Right forelimb (tissue), 1 donor: ENCODE measurements at places on chromosomes 2 and 18.
A peak's percentile ranks its signal among the peaks of the same experiment; 100 is the strongest.

GRCh38 chr18:57353940-57354461, 1.6 kb downstream of the ST8SIA3 start:
- DNase-seq, result peak; percentile 79

DNA sequence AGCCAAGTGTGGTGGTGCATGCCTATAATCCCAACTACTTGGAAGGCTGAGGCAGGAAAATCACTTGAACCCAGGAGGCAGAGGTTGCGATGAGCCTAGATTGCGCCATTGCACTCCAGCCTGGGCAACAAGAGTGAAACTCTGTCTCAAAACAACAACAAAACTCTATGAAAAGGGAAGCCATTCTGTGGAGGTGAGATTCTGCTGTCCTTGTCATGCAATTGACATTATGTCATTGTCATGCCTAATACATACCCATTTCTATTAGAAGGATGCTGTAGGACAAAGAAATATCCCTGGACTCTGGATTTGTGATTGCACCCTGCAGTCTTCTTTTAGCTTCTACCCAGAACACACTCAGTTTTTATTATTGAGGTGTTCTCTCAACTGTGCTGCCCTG, 8.6 kb downstream of the RASGRP3 start:
- no peak for DNase-seq

- peak; percentile 82 for DNase-seq
Measured at GRCh38 chr2:119431155-119431975, at the start of gene TMEM37. TMEM37 (plus strand) TSS chr2:119431854; CDS start chr2:119431904, 50 bp downstream.

GRCh38 chr2:154350911-154351310, 347.6 kb upstream of the KCNJ3 start:
- DNase-seq, result no peak

DNA sequence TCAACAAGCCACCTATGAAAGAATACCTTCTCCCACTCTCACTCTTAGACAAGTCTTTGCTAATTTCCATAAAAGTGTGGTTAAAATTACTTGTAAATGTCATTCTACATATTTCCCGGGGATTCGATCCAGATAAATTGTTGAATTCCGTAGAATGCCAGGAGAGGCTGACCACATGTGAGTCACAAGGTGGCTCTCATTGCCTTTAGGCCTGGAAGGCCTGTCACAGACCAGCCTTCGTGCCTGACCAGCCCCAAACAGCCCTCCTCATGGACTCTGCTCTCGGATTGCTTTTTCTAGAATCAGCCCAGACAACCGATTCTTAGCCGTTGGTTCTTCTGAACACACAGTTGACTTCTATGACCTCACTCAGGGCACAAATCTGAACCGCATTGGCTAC, 86.0 kb downstream of the RTN4 start:
- DNase-seq, result no peak

GRCh38 chr2:189849550-189849949, 65.3 kb downstream of the PMS1 start:
- DNase-seq, result no peak

DNA sequence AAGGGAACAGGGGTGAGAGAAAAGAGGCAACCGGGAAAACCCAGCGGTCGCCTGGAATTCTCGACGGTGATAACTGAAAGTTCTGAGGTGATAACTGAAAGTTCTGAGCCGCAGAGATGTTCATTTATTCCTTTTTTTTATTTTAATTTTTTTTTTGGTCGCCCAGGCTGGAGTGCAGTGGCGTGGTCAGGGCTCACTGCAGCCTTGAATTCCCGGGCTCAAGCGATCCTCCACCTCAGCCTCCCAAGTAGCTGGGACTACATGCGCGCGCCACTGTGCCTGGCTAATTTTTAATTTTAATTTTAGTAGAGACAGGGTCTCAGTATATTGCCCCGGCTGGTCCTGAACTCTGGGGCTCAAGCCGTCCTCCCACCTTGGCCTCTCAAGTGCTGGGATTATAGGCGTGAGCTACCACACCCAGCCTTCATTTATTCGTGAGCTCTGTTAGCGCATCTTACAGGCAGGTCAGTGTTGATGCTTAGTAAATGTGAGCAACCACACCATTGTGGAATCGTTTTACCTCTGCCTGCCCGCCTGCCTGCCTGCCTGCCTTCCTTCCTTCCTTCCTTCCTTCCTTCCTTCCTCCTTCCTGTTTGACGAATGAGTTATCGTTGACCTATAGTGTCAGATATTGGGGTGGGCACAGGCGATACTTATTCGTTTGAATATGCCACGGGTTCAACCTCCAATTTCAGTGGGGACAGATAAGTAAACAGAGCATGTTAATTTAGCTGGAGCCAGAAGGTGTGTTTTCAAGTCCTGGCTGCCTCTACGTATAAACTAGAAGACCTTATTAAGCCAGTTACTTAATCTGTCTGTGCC, 557 bp upstream of the E2F6 start:
- peak; percentile 50 for DNase-seq

DNA sequence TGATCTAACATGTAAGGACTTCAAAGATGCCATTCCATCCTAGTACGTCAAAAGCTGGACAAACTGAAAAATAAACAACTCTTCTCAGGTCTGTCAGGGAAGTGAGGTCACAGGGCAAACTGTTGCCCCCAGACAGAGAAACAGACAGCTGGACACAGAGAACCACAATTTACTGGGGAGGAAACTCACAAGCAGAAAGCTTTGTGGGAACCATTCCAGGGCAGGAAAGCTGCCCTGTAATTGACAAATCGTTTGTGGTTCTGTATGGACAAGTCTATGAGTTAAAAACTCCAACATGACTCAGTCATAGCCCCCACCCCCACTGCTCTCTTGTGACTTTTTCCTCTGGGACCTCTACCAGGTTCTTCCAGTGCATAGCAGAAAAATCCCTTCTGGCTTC, 28.4 kb downstream of the MCEE start:
- no peak for DNase-seq

GRCh38 chr2:102050854-102051391, 59.2 kb downstream of the IL1R2 start:
- peak; percentile 92 for DNase-seq

DNA sequence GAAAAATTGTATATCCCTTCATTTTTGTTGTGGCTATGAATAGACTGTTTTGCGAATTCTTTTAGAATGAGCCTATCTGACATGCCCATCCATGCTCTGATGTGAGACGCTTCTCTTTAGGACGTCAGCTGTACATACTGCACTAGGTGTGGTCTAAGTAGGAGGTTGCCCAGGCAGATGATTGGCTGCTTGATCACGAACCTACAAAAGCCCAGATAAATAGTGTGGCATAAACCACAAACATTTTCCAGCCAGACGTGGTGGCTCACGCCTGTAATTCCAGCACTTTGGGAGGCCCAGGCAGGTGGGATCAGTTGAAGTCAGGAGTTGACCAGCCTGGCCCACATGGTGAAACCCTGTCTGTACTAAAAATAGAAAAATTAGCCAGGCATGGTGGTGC, 251.8 kb downstream of the AGAP1 start:
- DNase-seq, result no peak

DNA sequence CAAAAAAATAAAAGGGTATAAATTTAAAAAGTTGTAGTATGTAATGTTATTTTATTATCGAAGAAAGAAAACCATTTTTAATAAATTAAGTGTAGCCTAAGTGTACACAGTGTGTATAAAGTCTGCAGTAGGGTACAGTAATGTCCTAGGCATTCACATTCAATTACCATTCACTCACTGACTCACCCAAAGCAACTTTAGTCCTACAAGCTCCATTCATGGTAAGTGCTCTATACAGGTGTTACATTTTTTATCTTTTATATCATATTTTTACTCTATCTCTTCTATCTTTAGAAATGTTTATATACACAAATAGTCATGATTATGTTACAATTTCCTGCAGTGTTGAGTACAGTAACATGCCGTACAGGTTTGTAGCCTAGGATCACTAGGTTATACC, 59.5 kb downstream of the RABL2A start:
- no peak for DNase-seq

DNA sequence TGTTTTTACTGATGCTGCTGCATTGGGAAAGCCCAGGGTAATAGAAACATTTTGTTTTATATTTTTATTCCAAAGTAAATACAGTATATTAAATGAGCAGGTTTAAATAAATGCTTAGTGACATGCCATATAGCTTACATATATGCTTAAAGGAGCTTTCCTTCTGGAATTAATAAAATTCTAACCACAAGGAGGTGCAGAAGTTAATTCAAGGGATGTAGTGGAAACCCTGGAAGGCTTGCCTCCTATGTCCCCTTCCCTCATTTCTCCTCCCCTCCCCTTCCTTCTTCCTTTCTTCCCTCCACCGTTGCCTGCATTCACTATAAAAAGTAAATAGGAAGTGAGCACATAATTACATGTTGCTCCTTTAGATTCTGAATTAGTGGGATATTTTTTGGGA, 96.3 kb downstream of the UBE2E3 start:
- DNase-seq, result no peak

- no peak for DNase-seq
Measured at GRCh38 chr2:22600156-22600555, 784.8 kb upstream of the KLHL29 start.

- DNase-seq, result no peak
Measured at GRCh38 chr18:70781860-70782453, 493.1 kb downstream of the SOCS6 start.

- no peak for DNase-seq
Measured at GRCh38 chr18:8904316-8904715, 198.2 kb upstream of the NDUFV2 start.

GRCh38 chr2:20481798-20482405, 35.0 kb downstream of the RHOB start:
- no peak for DNase-seq

- no peak for DNase-seq
Measured at GRCh38 chr18:8851659-8852058, 146.3 kb downstream of the MTCL1 start.

- DNase-seq, result no peak
Measured at GRCh38 chr2:37558623-37559022, 112.8 kb downstream of the CDC42EP3 start.

DNA sequence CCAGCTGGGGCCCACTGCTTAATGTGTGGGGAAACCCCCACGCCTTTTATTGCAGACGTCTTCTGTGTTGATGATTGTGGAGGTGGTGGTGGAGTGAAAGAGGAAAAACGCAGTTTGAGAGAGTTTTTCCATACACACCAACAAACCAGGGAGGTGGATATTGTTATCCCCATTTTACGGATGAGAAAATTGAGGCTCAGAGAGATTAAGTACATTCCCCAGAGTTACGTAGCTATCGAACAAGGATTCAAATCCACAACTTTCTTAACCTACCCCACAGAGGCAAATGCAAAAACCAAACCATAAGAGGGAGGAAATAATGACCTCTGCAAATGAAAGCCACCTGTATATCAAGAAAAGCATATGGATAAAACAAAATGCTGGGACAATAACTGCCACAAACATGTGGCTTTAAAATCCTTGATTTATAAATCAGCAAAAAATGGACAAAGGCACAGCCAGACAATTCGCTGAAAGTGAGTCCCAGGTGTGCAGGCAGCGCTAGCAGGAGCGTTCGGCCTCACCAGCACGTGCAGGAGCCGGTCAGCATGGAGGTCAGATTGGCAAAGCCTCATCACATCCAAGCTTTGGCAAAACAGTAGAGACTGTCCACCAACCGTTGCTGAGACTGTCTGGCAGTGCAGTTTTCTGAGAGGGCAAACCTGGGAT, 12.6 kb upstream of the RAB17 start:
- DNase-seq, result no peak

GRCh38 chr2:230976671-230977171, 19.2 kb upstream of the SPATA3 start:
- DNase-seq, result no peak

GRCh38 chr18:5534845-5535244, 9.0 kb downstream of the EPB41L3 start:
- no peak for DNase-seq

- no peak for DNase-seq
Measured at GRCh38 chr2:30336978-30337841, 105.9 kb downstream of the LBH start.

DNA sequence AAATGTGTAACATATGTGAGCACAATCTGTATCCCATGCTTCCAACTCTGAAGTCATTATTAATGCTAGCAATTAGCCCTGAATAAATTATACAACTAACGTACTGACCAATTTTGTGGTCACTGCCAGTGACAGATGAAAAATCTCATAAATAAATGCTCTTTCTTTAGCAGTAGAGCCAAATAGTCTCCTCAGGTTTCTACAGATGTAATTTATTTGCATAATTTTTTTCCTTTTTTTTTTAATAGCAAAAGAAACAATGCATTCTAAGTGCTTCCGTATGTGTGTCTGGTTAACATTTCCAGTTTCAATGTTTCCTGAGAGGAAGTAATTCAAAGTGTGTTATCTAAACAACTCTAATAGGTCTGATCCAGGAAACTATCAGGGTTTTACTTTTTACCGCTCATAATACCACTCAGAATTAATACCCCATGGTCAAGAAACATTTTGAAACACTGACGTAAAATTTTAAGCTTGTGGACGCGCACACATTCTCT, 108.4 kb downstream of the MEP1B start:
- no peak for DNase-seq

- DNase-seq, result no peak
Measured at GRCh38 chr18:2618009-2618408, 37.5 kb upstream of the SMCHD1 start.

DNA sequence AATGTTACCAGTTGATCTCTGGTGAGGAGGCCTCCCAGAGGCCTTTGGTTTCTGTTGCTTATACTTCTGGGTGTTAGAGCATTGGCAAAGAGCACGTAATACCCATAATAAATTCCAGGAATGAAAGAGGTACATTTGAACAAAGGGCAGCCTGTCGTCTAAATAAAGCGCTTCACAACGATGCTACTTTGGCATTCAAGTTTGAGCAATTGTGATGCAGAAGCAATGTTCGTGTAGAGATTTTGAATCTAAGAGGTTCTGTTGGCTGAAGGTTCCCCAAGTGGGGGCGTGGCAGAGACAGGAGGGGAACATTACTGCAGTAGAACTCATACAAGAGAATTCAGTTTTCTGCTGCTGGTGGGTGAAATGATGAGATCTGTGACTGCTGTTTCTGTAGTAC, 27.8 kb downstream of the ZNF532 start:
- DNase-seq, result no peak

GRCh38 chr2:218292048-218293014, at the start of gene TMBIM1:
TMBIM1 (minus strand) TSS chr2:218292503; CDS start chr2:218282141, 10,362 bp downstream.
- DNase-seq, result peak; percentile 88

GRCh38 chr2:232901736-232902578, 31.9 kb downstream of the SNORC start:
- DNase-seq, result no peak

DNA sequence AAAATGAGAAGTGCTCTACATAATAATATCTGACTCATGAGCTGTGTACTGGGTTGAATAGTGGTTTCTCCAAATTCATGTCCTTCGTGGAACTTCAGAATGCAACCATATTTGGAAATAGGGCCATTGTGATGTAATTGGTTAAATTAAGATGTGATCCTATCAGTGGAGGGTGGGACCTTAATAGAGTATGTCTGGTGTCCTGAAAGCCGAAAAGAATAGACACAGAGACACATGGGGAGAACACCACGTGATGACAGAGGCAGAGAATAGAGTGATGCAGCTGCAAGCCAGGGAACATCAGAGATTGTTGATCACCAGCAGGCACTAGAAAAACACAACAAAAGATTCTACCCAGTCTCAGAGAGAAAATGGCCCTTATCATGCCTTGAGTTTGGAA, 310.1 kb downstream of the EXOC6B start:
- DNase-seq, result no peak
